ENCODE measurements at places on chromosomes 1 and 21. TPM values are rescaled to one million over a fixed set of nuclear protein-coding genes. Genes with fewer than 3 reads are reported as not detected.

ADCY10 gene
- 0.19 TPM for polyA plus RNA-seq

GRCh38 chr1:208595236-208595635 is 351.1 kb upstream of the PLXNA2 start:
- no peak for DNase-seq

DNA sequence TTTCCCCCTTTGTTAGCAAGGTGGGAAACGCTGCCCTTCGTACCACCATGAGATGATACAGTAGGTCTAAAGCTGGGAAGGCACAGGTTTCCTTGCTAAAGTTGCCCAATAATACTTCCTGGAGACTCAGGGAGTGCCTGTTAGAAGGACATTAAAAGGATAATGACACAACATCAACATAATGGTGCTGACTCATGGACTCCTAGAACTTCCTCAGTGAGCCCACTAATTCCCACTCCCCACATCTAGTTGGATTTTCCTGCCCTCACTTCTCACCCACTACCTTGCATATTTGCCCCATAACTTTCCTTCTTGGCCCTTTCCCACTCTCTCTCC is 17.5 kb downstream of the CFAP45 start:
- DNase-seq: no peak

- no peak for DNase-seq
Observed at GRCh38 chr1:234536741-234537140, 57.8 kb upstream of the TARBP1 start.

SLC44A5 gene
- 11.7 TPM for polyA plus RNA-seq

DMBX1 gene
- polyA plus RNA-seq: not detected

GRCh38 chr1:94731891-94732290 is 88.3 kb upstream of the SLC44A3 start:
- DNase-seq: no peak

- DNase-seq: peak; percentile 24
Observed at GRCh38 chr1:200780545-200781369, 42.1 kb downstream of the CAMSAP2 start.

FAM167B gene
- polyA plus RNA-seq: 8.6 TPM

GRCh38 chr1:9780554-9781110 is 43.1 kb downstream of the CLSTN1 start:
- no peak for DNase-seq

GJA5 gene
- polyA plus RNA-seq: 23.5 TPM

CAPN8 gene
- polyA plus RNA-seq: 1.3 TPM

- DNase-seq: no peak
Observed at GRCh38 chr1:89200663-89201062, 1.9 kb upstream of the GBP4 start.

- DNase-seq: no peak
Observed at GRCh38 chr1:27773826-27774445, 917 bp downstream of the STX12 start.

GRCh38 chr21:42146821-42147220 is 72.1 kb upstream of the ABCG1 start:
- DNase-seq: no peak

ZYG11A gene
- 0.16 TPM for polyA plus RNA-seq

- no peak for DNase-seq
Observed at GRCh38 chr21:34715985-34716596, 47.3 kb downstream of the CLIC6 start.

IL22RA1 gene
- 3.9 TPM for polyA plus RNA-seq

CCDC27 gene
- polyA plus RNA-seq: 0.19 TPM

SOX13 gene
- polyA plus RNA-seq: 39.3 TPM

- no peak for DNase-seq
Observed at GRCh38 chr1:2210786-2211185, 16.2 kb upstream of the FAAP20 start.

GRCh38 chr1:10168912-10169514 is 41.4 kb upstream of the KIF1B start:
- DNase-seq: no peak

- DNase-seq: no peak
Observed at GRCh38 chr1:150152182-150152536, 2.4 kb downstream of the PLEKHO1 start.

GRCh38 chr1:233843525-233844204 is 60.8 kb upstream of the SLC35F3 start:
- DNase-seq: no peak

DNA sequence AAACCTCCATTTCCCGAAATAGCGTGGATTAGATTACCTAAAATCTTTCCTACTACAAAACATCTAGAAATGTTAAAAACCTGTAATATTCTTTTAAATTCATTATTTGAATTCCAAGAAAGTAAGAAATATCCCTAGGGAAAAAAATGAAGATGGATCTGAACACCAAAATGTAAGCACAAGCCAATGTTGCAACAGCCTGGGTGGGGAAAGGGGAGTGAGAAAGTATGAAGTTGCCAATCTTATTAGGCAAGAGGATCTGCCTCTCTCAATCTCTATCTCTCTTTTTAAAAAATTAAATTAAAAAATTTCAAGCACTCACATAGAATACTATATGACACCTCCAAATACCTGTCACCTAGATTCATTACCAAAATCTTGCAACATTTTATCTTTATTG is 74.9 kb upstream of the IRF2BP2 start:
- no peak for DNase-seq

DNA sequence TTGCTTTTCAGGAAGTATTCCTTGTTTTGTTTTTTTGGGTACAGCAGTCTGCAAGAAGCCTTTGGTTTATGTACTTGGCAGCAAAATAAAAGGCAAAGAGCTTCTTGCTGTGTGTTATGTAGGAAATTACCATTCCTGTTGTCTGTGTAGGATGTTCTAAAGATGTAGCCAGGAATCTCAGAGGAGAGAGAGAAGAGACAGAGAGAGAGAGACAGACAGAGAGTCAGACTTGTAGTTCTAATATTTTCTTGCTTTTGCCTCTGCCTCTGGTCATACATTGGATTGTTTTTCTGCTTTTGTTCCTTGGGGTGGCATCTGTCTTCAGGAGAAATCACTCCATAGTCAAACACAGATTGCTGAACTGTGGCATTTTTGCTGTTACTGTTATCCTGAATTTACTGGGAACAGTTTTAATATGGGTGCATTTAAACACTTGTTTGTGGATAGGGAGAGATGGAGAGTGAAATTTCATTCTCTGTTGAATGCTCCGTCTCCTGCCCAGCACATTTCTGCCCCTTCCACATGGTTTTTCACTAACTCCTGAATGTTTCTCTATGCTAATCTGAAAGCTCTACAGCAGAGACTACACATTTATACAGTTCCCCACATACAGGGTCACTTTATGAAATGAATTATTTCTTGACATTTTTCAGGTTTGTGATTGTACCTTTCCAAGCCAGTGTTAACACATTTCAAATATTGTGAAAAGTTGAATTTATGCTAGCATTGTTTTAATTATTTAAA is 49.8 kb downstream of the POU2F1 start:
- DNase-seq: no peak

MAP1LC3C gene
- 1.1 TPM for polyA plus RNA-seq

GRCh38 chr1:28354121-28354520 is 15.4 kb upstream of the PHACTR4 start:
- DNase-seq: no peak

GRCh38 chr1:183607322-183607980 is 17.2 kb upstream of the NCF2 start:
- DNase-seq: no peak

DNA sequence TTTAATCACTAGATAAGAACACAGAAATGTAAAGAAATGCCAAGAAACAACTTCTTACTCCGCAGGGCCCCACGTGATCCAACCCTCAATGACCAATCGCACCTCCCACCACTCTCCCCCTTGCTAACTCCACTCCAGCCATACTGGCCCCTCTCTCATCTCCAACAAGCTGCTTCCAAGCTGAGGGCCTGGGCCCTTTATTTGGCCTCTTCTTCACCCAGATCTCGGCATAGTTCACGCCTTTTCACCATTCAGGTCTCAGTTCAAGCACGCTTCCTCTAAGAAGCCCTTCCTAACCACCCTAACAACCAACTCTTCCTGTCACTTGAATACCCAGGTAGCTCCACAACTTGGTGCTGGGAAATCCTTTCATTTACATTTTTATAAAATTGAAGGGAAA is 110.7 kb downstream of the TGFBR3 start:
- DNase-seq: no peak

WDR3 gene
- 27.5 TPM for polyA plus RNA-seq

DNA sequence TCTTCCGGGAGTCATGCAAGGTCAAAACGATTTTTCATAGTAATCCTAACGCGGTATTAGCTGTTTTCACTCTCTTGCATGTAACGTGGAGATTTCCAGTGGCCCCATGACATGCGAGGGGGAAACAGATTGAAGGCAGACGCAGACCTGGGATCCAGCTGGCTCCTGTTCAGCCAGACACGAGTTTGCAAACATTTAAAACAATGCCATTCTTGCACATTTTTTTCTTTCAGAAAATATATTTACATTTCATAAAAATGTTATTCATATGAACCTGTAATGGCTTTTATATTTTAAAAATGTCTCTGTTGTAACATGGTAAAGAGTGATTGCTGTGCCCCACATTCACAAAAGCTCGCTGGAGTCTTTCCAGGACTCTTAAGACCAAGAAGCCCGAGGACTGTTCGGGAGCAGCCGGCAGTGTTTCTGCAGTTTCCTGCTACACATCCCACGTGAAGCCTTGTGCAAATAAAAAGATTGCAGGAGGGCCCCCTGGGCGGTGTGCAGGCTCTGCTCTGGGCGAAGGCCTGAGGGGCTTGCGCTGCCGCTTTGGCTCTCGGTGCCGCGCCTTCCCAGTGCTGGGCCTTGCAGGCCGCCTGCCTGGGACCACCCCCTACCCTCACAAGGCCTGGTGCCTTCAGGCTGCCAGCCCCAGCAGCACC is 184.9 kb downstream of the DYRK1A start:
- DNase-seq: no peak

GRCh38 chr21:30839304-30839703 is 9.7 kb upstream of the KRTAP7-1 start:
- DNase-seq: no peak

DCDC2B gene
- polyA plus RNA-seq: 2.3 TPM

- DNase-seq: no peak
Observed at GRCh38 chr1:171794085-171794484, 12.6 kb downstream of the METTL13 start.

Measured in left renal cortex interstitium (tissue), 4 donors.